Natural killer cell treated with Interleukin-12 subunit alpha and Interleukin-12 subunit beta and Interleukin-15 and Interleukin-18, amount 100 ng/mL, for 72 hours (primary cell): ENCODE measurements at places on chromosomes 7 and 10. TPM values are rescaled to one million over a fixed set of nuclear protein-coding genes. Genes with fewer than 3 reads are reported as not detected.

Gene POMZP3
- total RNA-seq: 12.9 TPM

Gene ELAPOR2
- total RNA-seq: 1.0 TPM

Gene MRPS17
- 28.7 TPM for total RNA-seq

Gene VAX1
- total RNA-seq: not detected

Gene CALHM3
- not detected for total RNA-seq

Gene TCAF2
- total RNA-seq: 25.7 TPM

Gene RALA
- total RNA-seq: 28.6 TPM

Gene GCK
- 0.24 TPM for total RNA-seq

Gene EGR2
- 116 TPM for total RNA-seq

Gene NPC1L1
- 0.12 TPM for total RNA-seq

Gene JAZF1
- 23.6 TPM for total RNA-seq

Gene PNLIPRP2
- total RNA-seq: not detected

Gene OAT
- 33.4 TPM for total RNA-seq

Gene VSTM2A
- total RNA-seq: not detected

Gene AKR1E2
- total RNA-seq: 2.2 TPM

Gene NEBL
- total RNA-seq: not detected

Gene PPP1R3A
- total RNA-seq: not detected

Gene PLOD3
- total RNA-seq: 72.3 TPM

Gene SFTPA1
- total RNA-seq: not detected

Gene FAM24B
- total RNA-seq: 3.0 TPM

Gene UTF1
- not detected for total RNA-seq

Gene AOAH
- 108 TPM for total RNA-seq

Gene TNS3
- total RNA-seq: not detected

Gene INSYN2A
- not detected for total RNA-seq

Gene GIMAP4
- total RNA-seq: 83.6 TPM

Gene OR9A2
- not detected for total RNA-seq

Gene RASA4B
- 0.48 TPM for total RNA-seq

Gene CTAGE15
- total RNA-seq: 0.28 TPM

Gene ERVW-1
- total RNA-seq: not detected

Gene AOC1
- total RNA-seq: not detected
